ENCODE measurements at places on chromosomes 3 and 15.

- no peak for DNase-seq
Observed at GRCh38 chr3:149010966-149011365, 19.6 kb downstream of the GYG1 start.

DNA sequence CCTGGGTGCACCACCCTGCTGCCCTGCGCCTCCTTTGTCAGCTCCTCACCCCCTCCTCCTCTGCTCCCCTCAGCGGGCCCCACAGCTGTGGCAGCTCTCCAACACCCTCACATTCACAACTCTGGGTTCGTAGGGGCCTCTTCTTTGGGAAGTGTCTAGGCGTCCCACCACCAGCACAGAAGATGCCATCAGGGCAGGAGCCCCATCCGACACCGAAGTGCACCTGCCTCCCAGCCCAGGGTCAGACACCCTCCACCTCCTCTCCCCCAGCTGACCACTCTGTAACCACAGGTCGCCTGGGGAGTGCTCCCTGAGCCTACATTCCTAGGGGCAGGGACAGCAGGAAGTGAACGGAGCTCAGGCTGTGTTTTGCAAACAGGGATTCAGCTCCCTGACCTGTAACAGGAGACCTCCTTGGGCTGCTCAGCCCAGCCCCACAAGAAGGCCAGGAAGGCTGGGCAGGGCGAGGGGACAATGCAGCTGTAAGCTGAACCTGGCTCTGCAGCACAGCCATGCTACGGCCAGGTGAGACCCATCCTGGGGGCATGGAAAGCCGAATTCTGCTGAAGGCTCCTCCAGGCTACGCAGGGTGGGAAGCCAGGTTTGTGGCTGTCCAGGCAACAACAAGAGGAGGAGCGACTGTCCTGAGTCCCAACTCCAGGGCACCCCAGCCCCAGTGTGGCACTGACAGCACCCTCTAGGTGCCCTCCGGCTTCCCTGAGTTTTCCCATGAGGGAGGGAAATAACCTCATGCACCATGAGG is 269.0 kb downstream of the GOLGA6L6 start:
- DNase-seq: no peak

DNA sequence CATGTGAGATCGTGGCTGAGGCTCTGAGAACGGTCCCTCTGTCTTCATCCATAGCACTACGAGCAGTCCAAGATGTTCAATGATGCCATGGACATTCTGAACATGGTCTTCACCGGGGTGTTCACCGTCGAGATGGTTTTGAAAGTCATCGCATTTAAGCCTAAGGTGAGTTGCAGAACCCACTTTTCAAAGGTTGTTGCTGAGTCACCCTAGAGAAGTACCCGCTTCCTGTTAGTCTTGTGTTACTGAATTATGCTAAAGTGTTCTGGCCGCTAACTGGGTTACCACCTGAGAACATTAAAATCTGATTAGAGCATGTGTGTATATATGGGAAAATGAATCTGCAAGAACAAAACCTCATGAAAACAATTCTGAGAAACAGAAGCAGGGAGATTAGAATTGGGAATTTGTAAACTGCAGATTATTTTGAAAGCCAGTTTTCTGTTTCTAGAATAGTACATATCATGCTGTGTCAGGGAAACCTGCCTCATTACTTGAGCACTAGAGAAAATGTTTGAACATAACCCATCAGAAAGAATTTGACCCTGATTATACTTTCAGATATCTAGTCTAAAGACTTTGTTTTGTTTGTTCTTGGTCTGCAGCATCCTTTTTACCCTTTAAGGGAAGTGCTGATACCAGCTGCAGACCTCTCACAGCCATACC is 92.6 kb downstream of the CHDH start:
- DNase-seq: no peak

DNA sequence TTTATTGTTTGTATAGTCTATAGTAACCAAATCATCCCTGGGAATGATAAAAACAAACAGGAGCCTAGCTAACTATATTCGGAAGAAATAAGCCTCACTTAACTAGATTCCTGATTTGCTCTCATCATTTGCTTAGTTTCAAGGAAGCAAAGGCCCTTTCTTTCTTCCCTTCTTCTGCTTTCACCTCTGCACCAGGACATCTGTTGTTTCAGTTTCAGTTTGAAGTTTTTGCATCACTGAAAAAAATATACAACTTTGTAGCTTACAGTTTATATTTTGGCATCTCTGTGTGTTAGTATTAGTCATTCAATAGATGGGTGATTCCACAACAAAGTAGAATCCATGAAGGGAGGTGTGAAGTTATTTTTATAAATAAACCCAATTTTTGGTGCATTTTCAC is 113.6 kb upstream of the SNTN start:
- no peak for DNase-seq

DNA sequence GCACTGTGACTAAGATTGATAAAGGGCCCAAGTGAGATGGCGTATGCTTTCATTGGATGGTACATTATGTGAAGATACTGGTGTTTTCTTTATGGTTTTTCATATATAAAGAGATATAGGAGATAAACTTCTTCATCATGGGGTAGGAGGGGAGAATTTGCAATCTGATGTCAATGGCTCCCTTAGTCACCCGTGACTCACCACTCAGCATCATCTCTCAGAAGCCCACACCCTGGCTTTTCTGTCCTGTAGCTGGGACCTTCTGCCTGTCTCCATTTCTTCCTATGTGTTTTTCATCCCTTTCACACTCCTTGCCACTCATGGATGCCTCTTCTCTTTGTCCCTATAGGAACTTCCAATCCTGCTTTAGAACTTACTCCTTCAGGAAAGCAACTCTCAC is 114.3 kb upstream of the SEMA6D start:
- no peak for DNase-seq
